Kidney (tissue), 22 donors: ENCODE measurements at places on chromosomes 4 and X. TPM values are rescaled to one million over a fixed set of nuclear protein-coding genes. Genes with fewer than 3 reads are reported as not detected.

The SORCS2 gene
- 9.1 TPM for total RNA-seq

GRCh38 chr4:68119921-68120320 is 9.7 kb downstream of the TMPRSS11F start:
- H3K27ac ChIP-seq: no peak overlapping the region
- H3K36me3 ChIP-seq: no peaks in the 10 kb centered on the region
- no peaks in the 10 kb centered on the region for H3K4me1 ChIP-seq
- DNase-seq: no peak
- no peak overlapping the region for H3K4me3 ChIP-seq

- H3K4me1 ChIP-seq: peaks cover 3% of the 10 kb centered on the region
- no peak overlapping the region for H3K27ac ChIP-seq
- no peaks in the 10 kb centered on the region for H3K27me3 ChIP-seq
- no peak overlapping the region for H3K4me3 ChIP-seq
- H3K36me3 ChIP-seq: no peaks in the 10 kb centered on the region
- DNase-seq: no peak
These were observed 1.9 kb upstream of the ZNF41 start for GRCh38 chrX:47484885-47485284.

DNA sequence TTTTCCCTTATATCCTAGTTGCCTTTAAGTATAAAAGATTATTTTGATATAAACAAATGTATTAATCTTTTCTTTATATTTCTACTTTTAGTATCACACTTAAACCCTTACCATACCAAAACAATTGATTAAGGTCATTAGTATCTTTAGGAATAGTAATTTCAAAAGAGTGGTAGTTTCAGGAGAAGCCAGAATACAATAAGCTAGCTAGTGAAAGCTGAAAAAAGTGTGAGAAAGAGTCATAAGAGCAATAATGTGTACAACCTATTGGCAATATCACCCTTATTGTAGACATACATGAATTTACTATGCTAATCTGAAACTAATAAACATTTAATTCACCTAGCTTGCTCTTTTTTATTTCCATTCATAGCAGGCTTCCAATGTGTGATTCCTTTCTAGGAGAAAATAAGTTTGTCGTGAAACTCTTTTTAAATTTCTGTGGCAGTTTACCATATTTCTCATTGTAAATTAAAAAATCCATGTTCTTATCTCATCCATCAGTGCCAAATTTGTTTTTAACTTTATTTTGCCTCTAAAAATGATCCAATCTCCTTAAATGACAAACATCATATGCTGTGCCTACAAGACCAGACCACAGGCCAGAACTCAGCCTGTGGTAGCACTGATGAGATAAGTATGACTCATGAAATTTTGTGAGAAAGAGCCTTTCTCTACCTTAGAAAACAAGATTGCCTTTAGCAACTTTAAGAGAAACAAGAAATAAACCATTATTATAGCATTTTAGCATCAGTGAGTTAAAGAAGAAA is 8.1 kb downstream of the NEK1 start:
- no peak overlapping the region for H3K27ac ChIP-seq
- no peak overlapping the region for H3K4me3 ChIP-seq
- no peaks in the 10 kb centered on the region for H3K27me3 ChIP-seq
- DNase-seq: no peak
- no peaks in the 10 kb centered on the region for H3K36me3 ChIP-seq

GRCh38 chrX:115017455-115017854 is at the start of gene IL13RA2:
TSS of gene IL13RA2 (minus strand) at chrX:115017616. CDS start at chrX:115017269, 347 bp downstream.
- H3K4me1 ChIP-seq: no peaks in the 10 kb centered on the region
- no peaks in the 10 kb centered on the region for H3K36me3 ChIP-seq
- DNase-seq: no peak
- H3K27me3 ChIP-seq: peaks cover 2% of the 10 kb centered on the region
- H3K27ac ChIP-seq: no peak within 1 kb of the TSS

The SULT1B1 gene
- total RNA-seq: 4.7 TPM

DNA sequence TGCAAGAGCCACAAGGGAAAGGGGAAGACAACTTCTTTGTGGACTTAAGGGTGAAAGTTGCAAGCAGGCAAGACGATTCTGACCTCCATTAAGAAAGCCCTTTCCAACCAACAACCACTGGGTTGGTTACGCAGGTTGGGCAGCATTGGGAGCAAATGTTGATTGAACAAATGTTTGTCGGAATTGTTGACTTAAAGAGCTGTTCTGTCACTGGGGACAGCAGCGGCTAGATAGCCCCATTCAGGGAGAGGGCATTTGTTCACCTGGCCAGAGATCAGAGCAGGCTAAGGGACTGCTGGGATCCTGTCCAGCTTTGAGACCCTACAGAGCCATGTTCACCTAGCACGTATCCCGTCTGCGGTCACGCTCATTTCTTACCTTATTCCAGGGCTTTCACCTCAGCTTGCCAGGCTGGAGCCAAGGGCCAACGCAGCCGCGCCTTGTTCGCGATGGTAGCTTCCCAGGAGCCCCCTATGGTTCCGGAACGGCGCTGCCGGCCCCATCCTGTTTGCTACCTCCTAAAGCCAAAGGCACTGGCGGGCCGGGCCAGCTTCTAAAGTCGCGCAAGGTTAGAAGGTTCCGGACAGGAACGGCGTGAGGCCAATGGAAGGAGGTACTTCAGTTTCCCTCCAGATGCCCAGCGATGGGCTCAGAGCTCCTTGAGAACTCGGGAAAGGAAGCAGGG is 24.6 kb downstream of the F9 start:
- peak; percentile 69 for DNase-seq
- no peak overlapping the region for H3K4me3 ChIP-seq
- no peaks in the 10 kb centered on the region for H3K4me1 ChIP-seq
- H3K27ac ChIP-seq: no peak overlapping the region

- no peaks in the 10 kb centered on the region for H3K27me3 ChIP-seq
- H3K4me1 ChIP-seq: no peaks in the 10 kb centered on the region
- no peak overlapping the region for H3K4me3 ChIP-seq
- no peaks in the 10 kb centered on the region for H3K36me3 ChIP-seq
- H3K27ac ChIP-seq: no peak overlapping the region
- DNase-seq: no peak
These were observed 160.1 kb downstream of the STK32B start for GRCh38 chr4:5211282-5211839.

DNA sequence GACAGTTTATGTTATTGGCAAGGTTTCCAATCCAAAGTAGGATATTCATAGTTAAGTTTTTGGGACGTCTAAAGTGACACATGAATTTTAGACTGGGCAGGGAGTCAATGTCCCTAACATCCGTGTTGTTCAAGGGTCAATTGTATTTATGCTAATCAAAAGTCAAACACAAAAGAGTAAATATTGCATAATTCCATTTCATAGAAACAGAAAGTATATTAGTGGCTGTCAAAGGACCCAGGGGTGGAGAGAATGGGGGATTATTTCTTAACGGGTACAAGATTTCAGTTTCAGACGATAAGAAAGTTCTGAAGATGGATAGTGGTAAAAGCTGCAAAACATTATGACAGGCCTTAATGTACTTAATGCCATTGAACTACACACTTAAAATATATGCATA is 971.8 kb upstream of the AGA start:
- H3K36me3 ChIP-seq: no peaks in the 10 kb centered on the region
- no peak overlapping the region for H3K27ac ChIP-seq
- no peak overlapping the region for H3K4me3 ChIP-seq
- no peaks in the 10 kb centered on the region for H3K4me1 ChIP-seq

- H3K27me3 ChIP-seq: no peaks in the 10 kb centered on the region
- H3K36me3 ChIP-seq: no peaks in the 10 kb centered on the region
- H3K27ac ChIP-seq: no peak overlapping the region
- no peak overlapping the region for H3K4me3 ChIP-seq
These were observed 112.9 kb downstream of the FRYL start for GRCh38 chr4:48667148-48667547.
